ENCODE measurements at places on chromosomes 1 and 21.

- DNase-seq, result no peak
These were observed 96.0 kb upstream of the USP24 start for GRCh38 chr1:55311057-55311641.

DNA sequence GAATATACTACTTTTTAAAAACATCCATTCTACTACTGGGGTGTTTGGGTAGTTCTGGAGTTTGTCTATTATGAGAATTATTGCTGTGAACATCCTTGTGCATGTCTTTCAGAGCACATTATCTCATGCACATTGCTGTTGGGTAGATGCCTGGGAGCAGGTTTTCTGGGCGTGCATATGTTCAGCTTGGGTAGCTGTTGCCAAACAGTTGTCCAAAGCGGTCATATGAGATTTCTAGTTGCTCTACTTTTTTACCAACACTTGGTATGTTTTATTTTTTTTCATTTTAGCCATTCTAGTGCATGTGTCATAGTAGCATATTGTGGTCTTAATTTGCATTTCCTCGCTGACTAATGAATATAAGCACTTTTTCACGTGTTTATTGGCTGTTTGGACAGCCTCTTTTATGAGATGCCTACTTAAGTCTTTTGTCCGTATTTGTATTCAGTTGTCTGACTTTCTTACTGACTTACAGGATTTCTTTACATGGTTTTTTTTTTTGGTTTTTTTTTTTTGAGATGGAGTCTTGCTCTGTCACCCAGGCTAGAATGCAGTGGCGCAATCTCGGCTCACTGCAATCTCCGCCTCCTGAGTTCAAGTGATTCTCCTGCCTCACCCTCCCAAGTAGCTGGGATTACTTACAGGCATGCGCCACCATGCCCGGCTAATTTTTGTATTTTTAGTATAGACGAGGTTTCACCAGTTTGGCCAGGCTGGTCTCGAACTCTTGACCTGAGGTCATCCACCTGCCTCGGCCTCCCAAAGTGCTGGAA, 18.1 kb downstream of the ZDHHC18 start:
- no peak for DNase-seq

- DNase-seq, result no peak
These were observed 190.7 kb upstream of the RUNX1 start for GRCh38 chr21:35239811-35240219.

GRCh38 chr1:107622966-107623365, 342.0 kb downstream of the VAV3 start:
- DNase-seq, result no peak

DNA sequence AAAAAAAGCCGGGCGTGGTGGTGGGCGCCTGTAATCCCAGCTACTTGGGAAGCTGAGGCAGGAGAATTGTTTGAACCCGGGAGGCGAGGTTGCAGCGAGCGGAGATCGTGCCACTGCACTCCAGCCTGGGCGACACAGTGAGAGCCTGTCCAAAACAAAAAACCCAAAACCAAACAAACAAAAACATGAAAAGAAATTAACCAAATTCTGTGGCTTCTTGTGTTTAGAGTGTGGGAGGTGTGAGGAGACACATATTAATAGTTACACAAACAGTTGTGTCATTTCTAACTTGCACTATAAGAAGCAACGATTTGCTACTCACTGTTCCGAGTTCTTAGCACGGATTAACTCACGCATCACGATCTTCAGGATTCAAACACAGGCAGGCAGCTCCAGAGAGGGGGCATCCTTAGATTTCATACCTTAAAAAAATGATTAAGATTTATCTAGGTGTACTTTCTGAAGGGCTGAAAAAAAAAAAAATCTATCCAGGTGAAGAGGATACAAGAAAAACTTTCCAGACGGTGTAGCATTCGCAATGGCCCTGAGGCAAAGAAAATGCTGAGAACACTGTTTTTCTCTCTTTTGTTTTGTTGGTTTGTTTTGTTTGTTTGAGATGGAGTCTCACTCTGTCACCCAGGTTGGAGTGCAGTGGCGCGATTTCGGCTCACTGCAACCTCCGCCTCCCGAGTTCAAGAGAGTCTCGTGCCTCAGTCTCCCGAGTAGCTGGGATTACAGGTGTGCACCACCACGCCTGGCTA, 713 bp upstream of the HMGCL start:
- no peak for DNase-seq

- DNase-seq, result no peak
These were observed 5.8 kb downstream of the AGL start for GRCh38 chr1:99855914-99856450.

GRCh38 chr1:232303222-232303620, 326.7 kb downstream of the SIPA1L2 start:
- DNase-seq, result no peak

GRCh38 chr1:19429611-19430010, 55.7 kb downstream of the CAPZB start:
- no peak for DNase-seq

DNA sequence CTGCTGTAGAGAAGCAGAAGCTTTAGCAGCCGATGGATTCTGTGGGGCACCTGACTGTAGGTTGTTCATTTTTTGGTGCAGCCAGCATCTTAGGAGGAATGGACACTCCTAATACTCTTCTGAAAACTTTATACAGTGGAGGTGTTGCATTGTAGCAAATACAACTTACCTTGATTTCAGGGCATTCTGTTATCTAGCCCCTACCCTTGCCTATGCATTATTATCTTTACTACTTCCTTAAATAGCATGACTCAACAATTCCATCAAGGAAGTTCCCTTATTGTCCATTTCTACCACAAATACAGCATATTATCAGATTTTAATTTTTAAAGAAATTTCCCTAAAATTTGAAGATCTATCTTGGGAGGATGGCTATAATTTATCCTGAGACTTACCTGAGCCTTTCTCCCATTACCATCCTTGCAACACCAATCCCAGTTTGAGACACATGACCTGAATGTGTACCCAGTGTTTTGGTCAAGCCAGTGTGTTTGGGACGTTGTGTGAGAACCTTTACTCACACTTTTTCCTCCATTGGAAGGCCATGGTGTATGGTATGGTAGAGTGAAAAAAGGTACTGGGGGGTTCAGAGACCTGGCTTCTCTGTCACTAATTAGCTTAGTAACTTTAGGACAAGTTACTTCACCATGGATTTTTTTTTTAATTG, 9.2 kb downstream of the POU2F1 start:
- DNase-seq, result no peak

DNA sequence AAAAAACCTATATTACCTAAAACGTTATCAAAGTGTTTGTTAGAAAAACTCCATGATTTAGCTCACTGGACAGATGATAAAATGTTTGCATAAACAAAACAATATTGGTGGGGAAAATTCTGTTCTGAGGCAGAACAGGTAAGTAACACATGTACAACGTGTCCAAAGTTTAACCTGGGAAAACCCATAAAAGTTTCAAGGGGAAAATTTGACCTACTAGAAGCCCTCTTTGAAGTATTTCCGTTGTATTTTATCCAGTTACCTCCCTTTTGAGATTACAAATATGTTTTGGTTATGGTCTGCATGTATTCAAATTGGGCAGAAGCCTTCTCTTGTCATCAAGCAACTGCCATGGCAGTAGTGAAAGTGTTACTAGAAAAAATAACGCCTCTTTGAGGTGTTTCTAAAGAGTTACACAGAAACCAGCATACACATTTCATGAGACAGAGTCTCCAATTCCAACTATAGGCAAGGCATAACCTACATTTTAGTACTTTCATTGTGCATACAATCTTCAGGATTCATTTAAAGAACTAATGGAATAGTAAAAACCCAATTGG, 58.0 kb upstream of the PDC start:
- no peak for DNase-seq

DNA sequence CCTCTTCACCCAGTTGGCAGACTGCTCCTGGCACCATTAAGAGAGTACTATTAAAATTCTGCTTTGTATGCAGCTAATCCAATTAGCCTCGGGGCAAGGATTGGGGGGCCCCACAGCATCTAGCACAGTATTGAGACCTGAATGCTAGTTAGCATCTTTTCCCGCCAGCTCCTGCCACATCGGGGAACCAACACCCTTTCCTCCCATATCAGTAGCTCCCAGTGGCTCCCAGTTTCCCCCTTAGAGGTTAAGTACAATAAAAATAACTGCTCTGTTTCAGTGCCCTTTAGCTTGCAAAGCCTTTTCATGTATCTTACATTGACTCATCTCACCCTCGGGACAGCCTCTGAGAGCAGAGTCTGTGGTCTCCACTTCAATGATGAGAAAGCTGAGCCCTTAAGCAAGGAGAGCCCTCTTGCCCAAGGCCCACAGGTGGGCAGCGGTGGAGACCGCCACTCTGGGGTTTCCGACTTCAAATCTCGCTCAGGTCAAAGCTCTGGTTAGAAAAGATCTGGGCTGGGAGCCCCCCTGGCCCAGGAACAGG, 4.2 kb upstream of the PMVK start:
- DNase-seq, result peak; percentile 68

- DNase-seq, result no peak
These were observed 15.5 kb downstream of the KCNA10 start for GRCh38 chr1:110503471-110503870.

GRCh38 chr1:184664661-184665060, 90.0 kb downstream of the EDEM3 start:
- DNase-seq, result no peak

- peak; percentile 87 for DNase-seq
These were observed at the start of gene LRRC3 for GRCh38 chr21:44454747-44455523. LRRC3 (plus strand) TSS chr21:44455510; CDS start chr21:44456645, 1,135 bp downstream.

- no peak for DNase-seq
These were observed 37.5 kb upstream of the PLA2G2C start for GRCh38 chr1:20223551-20224419.

- no peak for DNase-seq
These were observed 1.4 kb downstream of the RNF11 start for GRCh38 chr1:51237351-51238033.

DNA sequence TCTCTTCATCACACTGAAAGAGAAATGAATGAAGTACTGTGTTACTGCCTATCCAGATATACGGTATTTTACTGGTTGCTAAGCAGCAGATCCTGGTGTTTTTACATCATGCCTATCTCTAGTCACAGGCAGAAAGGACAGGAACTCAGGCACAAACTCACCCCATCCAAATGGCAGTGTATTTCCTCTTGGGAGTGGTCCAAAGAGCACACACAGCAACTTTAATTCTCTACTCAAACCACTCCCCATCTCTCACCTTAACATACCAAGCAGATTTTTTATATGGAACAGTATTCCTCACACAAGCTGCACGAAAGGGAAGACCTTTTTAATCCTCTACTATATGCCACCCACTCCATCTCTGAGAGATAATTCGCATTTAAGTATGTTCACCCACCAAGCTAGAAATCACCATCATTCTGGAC, 27.3 kb downstream of the EIF4G3 start:
- no peak for DNase-seq

- no peak for DNase-seq
These were observed 112.7 kb upstream of the WNT4 start for GRCh38 chr1:22255341-22256212.

GRCh38 chr1:36673202-36673601, 190.5 kb upstream of the CSF3R start:
- DNase-seq, result no peak

- DNase-seq, result no peak
These were observed 3.8 kb downstream of the AGO1 start for GRCh38 chr1:35886577-35887431.

GRCh38 chr1:41661428-41662060, 177.1 kb upstream of the EDN2 start:
- DNase-seq, result no peak

DNA sequence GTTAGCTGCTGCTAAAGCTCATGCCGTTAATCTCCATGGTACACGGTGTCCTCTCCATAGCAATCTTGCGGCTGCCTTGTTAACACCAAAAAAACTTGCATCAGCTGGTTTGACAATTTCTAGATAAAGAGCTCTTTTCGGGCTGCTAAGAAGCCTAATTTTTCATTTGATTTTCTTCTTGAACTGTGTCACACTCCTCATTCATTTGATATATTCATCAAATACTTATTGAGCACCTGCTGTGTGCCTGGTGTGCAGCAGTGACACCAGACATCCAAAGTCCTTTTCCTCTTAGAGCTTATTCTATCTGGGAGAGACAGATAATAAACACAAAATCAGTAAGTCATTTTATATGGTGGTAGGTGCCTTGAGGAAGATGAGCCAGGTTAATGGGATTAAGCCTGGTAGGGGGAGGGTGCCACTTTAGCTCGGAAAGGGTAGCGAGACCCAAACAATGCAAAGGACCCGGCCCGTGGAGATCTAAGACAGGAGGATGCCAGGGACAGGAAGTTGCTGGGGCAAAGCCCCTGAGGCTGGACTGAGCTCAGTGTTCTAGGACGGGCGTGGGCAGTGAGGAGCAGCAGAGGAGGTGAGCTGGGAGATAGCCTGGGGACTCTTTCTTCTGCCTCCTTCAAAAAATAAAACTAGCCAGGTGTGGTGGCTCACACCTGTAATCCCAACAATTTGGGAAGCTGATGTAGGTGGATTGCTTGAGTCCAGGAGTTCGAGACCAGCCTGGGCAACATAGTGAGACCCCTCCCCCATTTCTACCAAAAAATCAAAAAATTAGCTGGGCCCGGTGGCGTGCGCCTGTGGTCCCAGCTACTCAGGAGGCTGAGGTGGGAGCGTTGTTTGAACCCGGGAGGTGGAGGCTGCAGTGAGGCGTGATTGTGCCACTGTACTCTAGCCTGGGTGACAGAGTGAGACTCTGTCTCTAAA, 50.7 kb upstream of the LGALS8 start:
- DNase-seq, result no peak

All from activated CD8-positive, alpha-beta memory T cell treated with anti-CD3 and anti-CD28 coated beads, Interleukin-2, amount 10 ng/mL, durations not matched to agents 7 days and 5 days (primary cell).